ENCODE measurements at places on chromosomes 3 and 15. TPM values are rescaled to one million over a fixed set of nuclear protein-coding genes. Genes with fewer than 3 reads are reported as not detected.

The PP2D1 gene
- total RNA-seq: not detected

The STAB1 gene
- total RNA-seq: 34.2 TPM

DNA sequence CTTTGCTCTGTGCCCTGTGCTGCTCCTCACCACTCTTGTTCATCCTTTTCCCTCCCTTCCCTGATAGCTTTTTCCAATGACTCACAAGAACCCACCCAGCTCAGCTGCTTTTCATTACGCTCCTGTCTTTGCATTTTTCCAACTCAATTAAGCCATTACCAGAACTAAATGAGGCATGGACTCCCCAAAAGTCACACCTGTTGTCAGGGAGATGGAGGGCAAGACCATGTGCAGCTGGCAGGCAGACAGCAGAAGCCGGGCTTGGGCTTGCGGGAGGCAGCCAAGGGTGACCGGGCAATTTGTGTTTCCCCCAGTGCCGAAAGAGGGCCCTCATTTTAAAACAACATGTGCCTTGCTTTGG, 64.3 kb downstream of the CASR start:
- DNase-seq: no peak

- no peak for DNase-seq
These were observed 18.5 kb downstream of the DENND4A start for GRCh38 chr15:65773386-65774111.

The LDHAL6B gene
- total RNA-seq: not detected

The LRRC49 gene
- total RNA-seq: 30.3 TPM

GRCh38 chr3:43997788-43998369, 243.8 kb upstream of the TOPAZ1 start:
- no peak for DNase-seq

The STRA6 gene
- total RNA-seq: not detected

The TIGIT gene
- total RNA-seq: 0.51 TPM

The PARP16 gene
- 5.1 TPM for total RNA-seq

The CD86 gene
- total RNA-seq: 0.64 TPM

DNA sequence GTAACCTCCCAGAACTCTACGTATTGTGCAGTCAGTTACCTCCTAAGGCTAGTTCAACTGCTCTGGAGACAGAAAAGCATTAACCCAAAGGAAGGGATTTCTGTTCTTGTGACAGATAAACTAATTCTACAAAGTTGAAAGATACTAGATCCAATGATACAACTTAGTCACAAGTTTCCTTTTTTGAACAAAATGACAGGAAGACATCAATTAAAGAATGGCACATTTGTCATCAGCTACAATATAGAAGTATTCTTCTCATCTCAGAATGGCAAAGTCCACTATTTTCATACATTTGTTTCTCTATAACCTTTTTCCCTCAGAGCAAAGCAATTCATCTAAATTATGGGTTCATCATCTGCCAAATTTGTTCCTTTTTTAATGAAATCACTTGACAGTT, 43.7 kb downstream of the ISL2 start:
- no peak for DNase-seq
